ENCODE measurements at places on chromosomes 1 and 21.
A peak's percentile ranks its signal among the peaks of the same experiment; 100 is the strongest.

DNA sequence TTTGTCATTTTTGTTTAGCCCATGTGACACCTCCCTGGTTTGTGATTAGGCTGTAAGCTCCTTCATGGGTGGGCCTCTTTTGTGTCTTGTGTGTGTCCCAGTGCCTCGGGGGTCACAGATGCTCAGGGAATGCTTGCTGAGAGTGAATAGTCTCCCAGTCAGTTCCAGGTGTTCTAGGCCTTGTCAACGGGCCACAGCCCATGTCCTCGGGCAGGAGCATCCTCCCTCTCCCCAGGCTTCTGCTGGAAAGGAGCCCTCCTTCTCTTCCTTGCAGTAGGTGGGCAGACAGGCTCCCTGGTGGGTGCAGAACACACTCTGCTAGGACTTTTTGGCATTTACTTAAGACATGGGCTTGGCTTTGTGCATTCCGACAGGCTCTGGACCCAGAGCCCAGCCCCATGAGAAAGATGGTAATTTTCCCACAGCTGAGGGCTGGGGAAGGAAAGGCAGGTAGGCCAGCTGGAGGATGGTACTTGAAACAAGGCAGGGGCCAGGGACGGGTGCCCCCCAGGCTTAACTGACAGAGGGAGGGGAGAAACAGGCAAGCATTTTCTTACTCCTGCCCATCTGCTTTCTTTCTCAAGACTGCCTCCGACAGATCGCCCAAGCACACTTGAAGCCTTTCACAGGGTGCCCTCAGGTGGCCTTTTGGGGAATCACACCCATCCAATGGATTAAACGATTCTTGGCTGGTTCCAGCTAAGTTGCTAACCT is 7.1 kb upstream of the CPLANE2 start:
- DNase-seq: peak; percentile 72

- DNase-seq: no peak
Observed at GRCh38 chr1:147717706-147718097, 42.7 kb downstream of the GJA5 start.

GRCh38 chr1:206464456-206464964 is 5.8 kb upstream of the IKBKE start:
- DNase-seq: no peak

DNA sequence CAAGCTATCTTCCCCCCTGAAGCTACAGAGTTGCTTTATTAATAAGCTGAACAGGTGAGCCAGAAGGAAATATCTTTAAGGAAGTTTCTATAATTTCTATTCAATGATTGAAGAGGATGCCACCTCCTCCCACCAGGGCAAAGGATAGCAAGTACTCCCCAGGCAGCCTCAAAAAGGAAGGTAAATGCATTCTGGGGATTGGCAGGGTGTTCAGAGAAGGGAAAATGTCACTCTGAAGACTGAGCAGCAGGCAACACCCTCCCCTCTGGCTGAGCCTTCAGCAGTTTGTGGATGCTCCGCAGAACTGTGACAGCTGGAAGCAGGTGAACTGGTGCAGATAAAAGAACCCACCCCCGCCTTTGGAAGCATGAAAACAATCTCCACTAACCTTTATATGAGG is 140.8 kb downstream of the BRINP2 start:
- DNase-seq: no peak

GRCh38 chr1:45488666-45489377 is 2.1 kb downstream of the TESK2 start:
- no peak for DNase-seq

GRCh38 chr1:229563701-229564100 is 5.2 kb upstream of the ABCB10 start:
- DNase-seq: no peak

GRCh38 chr1:89686520-89686919 is 53.6 kb downstream of the LRRC8C start:
- no peak for DNase-seq

DNA sequence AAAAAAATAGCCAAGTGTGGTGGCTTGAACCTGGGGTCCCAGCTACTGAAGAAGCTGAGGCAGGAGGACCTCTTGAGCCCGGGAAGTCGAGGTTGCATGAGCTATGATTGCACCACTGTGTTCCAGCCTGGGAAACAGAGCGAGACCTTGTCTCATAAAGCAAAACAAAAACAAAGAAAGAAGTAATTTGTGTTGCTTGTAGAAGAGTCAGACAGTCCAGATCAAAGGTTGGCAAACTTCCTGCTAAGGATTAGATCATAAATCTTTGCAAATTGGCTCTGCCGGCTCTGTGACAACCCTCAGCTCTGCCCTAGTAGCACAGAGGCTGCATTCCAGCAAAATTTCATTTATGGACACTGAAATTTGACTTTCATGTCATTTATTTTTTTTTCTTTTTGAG is 19.0 kb upstream of the MFN2 start:
- DNase-seq: no peak

- no peak for DNase-seq
Observed at GRCh38 chr1:47471163-47471562, 33.3 kb downstream of the FOXD2 start.

DNA sequence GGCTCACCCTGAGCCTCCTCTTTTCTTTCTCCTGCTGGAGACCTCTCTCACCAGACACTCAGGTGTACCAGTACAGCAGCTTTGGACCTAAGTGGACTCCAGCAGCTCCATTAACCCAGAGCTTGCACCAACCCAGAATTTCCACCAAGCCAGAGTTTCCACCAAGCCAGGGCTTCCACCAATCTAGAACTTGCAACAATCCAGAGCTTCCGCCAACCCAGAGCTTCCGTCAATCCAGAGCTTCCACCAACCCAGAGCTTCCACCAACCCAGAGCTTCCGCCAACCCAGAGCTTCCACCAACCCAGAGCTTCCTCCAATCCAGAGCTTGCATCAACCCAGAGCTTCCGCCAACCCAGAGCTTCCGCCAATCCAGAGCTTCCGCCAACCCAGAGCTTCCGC is 23.2 kb downstream of the CRYAA start:
- no peak for DNase-seq

GRCh38 chr1:157806431-157807149 is 13.3 kb downstream of the FCRL1 start:
- no peak for DNase-seq

- no peak for DNase-seq
Observed at GRCh38 chr21:15932726-15933125, 202.9 kb downstream of the USP25 start.

DNA sequence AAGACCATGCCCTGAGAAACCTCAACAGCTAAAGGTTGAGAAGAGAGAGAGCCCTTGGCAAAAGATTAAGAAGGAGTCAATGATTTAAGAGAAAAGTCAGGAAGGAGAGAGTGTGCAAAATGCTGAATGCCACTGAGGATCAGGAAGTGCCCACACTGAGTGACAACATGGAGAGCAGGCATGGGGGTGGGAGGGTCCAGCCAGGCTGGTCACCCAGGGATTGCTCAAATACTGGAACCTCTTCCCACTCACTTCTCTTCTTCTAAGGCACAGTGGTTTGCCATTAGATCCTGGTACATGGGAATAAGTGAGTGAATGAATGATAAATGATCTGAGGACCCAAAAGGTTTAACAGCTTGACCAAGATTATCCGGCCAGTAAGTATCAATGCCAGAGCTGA is 11.1 kb downstream of the PRR9 start:
- no peak for DNase-seq

DNA sequence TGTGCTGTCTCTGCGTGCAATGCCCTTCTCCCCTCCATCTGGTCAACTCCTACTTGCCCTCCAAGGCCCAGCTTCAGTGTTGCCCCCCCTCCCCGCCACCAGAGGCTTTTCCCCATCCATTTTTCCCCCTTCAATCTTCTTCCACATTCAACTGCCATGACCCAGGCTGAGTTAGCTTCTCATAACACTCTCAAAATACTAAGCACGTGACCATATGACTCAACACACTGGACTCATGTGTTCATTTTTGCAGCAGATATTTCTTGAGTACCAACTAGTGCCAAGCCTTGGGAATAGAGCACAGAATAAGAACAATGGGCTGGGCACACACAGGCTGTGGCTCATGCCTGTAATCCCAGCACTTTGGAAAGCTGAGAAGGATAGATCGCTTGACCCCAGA is 132.1 kb downstream of the IGSF21 start:
- DNase-seq: no peak

GRCh38 chr1:179228783-179229213 is 679 bp downstream of the ABL2 start:
- peak; percentile 5 for DNase-seq

DNA sequence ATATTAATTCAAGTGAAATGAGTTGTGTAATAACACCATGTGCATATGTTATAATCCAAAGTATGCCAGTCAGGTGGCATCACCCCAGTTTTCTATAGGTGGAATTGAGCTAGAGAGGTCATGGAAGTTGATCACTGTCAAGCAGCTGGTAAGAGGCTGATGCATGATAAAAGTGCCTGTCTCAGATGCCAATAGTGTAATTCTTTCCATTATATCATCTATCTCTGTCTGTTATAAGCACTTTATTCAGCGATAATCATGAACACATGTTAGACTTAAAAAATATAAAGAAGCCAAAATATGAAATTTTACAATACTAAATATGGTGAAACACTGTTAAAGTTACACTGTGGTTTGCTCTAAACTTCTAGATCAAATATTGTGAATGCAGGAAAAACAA is 156.6 kb downstream of the DNM3 start:
- no peak for DNase-seq

- peak; percentile 18 for DNase-seq
Observed at GRCh38 chr1:179082999-179083335, 1.1 kb downstream of the TOR3A start.

DNA sequence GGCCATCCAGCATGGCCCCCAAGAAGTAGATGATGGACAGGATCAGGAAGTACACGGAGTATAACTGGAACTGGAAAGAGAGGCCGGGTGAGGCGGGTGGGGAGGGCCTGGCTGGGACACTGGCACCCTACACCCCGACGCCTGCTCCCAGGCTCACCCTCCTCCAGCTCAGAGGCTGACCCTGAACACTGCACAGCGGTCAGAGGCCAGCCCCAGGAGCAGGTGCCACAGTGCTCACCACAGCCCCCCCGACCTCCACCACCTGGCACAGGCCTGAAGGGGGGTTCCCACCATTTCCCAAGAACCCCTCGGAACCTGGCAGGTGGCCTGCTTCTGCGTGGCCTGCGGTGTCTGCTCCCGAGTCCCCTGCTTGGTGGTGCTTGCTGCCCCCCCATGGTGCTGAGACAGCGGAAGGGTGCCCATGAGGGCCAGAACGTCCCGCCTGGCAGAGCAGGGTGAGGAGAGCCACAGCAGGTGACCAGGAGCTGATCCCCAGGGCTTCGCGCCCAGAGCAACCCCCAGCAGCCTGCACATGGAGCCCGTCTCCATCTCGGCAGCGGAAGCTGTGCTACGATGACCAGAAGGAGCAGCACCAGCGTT is 26.1 kb downstream of the SLC19A1 start:
- DNase-seq: no peak

- DNase-seq: no peak
Observed at GRCh38 chr1:216596281-216596862, 126.9 kb downstream of the ESRRG start.

- DNase-seq: no peak
Observed at GRCh38 chr1:35539073-35539823, 18.0 kb downstream of the KIAA0319L start.

DNA sequence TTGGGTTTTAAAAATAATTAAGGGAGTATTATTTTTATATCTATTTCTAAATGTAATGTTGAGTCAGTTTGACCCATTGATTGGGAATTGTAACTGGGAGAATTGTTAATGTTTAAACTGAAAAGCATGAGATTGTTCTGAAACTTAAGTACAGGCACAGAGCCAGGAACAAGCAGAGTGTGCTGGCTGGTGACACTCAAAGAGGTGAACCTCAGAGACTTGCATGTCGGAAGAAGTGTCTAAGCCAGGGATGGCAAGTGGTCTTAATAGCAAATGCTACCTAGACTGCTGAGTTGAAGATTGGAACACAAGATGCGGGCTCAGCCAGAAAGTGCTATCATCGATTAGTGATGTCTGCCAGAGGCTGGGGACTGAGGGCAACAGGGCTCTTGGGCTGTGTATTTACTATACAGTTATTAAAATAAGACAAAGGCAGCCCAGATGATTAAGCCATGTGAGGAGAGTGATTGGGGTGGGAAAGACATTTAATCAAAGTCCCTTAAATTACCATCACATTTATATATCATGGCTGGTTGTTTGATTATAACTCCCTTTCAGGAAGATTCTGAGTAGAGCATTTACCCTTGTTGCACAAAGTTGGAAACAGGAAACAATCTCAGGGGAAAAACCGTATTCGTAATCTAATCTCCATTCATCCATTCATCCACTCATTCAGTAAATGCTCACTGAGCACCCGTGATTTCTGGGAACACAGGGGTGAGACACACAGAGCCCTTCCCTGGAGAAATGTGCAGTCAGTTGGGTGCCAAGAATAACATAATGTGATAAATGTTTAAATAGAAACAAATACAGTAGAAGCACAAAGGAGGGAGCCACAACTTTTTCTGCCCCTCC is 42.8 kb downstream of the C8A start:
- no peak for DNase-seq

DNA sequence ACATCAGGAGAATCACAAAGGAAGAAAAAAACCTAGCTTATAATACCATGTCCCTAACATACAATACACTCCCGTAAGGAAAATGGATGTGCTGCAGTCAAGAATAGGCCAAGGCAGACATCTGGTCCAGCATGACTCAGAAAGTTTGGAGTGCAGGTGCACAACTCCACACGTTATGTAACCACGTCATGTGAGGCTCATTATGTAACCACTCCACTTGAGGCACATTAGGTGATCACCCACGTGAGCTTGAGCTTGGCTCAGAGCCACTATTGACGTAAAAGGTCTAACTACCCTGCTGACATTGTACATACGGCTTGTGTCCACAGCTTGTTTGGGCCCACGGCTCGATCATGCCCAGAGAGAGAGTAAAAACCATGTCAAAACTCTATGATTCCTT is 99.8 kb upstream of the C1orf21 start:
- no peak for DNase-seq

- DNase-seq: no peak
Observed at GRCh38 chr1:52665006-52665941, 32.3 kb downstream of the SHISAL2A start.

GRCh38 chr1:43864111-43865045 is 69.2 kb upstream of the ARTN start:
- no peak for DNase-seq

Data from naive thymus-derived CD4-positive, alpha-beta T cell (primary cell).